ENCODE measurements at places on chromosomes 11 and 22.

DNA sequence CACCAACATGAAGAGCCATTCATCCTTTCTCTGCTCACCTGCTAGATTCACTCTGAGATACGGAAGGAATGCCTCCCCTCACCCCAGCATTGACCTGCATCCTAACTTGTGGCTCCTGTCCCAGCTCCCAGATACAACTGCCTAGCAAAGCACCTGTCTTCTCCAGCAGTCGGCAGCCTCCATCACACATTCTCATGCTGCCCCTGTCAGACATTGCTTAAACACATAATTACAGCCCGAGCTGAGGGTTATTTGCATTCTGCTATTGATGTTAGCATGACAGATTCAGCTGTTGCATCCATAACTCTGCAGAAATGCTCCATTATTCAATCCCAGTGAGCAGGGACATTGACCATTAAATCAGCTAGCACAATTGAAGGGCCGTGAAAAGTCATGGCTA is 184.4 kb upstream of the NARS2 start:
- DNase-seq, result no peak

GRCh38 chr11:95364324-95365295 is 133.6 kb upstream of the SESN3 start:
- no peak for DNase-seq

GRCh38 chr22:30591191-30591587 is 521 bp downstream of the PES1 start:
- DNase-seq, result no peak

- no peak for DNase-seq
Observed at GRCh38 chr11:70060611-70061293, 17.4 kb upstream of the ANO1 start.

- no peak for DNase-seq
Observed at GRCh38 chr22:20803696-20804324, 29.9 kb downstream of the SERPIND1 start.

DNA sequence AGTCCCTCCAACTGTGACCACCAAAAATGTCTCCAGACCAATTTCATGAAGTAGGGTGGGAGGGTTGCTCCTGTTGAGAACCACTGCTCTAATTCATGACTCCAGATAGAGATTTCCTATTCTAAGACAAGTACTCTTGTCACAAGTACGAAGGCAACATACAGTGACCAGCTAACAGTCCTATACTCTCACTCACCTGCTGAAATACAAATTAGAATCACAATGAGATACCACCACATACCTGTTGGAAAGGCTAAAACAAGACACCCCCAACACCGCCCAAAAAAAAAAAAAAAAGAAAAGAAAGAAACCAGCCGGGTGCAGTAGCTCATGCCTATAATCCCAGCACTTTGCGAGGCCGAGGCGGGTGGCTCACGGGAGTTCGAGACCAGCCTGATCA is 310.5 kb downstream of the SWAP70 start:
- DNase-seq, result no peak

GRCh38 chr11:422249-422656 is 7.5 kb upstream of the SIGIRR start:
- DNase-seq, result no peak

All from stimulated activated CD8-positive, alpha-beta memory T cell treated with anti-CD3 and anti-CD28 coated beads, Interleukin-15, amount 100 ng/mL, for 4 hours (primary cell).